ENCODE measurements at places on chromosomes 12 and 14. TPM values are rescaled to one million over a fixed set of nuclear protein-coding genes. Genes with fewer than 3 reads are reported as not detected.

GRCh38 chr14:47485421-47485820, 190.0 kb downstream of the MDGA2 start:
- H3K4me1 ChIP-seq: no peaks in the 10 kb centered on the region
- H3K36me3 ChIP-seq: no peaks in the 10 kb centered on the region
- H3K27ac ChIP-seq: no peak overlapping the region
- H3K27me3 ChIP-seq: no peaks in the 10 kb centered on the region
- DNase-seq: no peak
- H3K4me3 ChIP-seq: no peak overlapping the region

DNA sequence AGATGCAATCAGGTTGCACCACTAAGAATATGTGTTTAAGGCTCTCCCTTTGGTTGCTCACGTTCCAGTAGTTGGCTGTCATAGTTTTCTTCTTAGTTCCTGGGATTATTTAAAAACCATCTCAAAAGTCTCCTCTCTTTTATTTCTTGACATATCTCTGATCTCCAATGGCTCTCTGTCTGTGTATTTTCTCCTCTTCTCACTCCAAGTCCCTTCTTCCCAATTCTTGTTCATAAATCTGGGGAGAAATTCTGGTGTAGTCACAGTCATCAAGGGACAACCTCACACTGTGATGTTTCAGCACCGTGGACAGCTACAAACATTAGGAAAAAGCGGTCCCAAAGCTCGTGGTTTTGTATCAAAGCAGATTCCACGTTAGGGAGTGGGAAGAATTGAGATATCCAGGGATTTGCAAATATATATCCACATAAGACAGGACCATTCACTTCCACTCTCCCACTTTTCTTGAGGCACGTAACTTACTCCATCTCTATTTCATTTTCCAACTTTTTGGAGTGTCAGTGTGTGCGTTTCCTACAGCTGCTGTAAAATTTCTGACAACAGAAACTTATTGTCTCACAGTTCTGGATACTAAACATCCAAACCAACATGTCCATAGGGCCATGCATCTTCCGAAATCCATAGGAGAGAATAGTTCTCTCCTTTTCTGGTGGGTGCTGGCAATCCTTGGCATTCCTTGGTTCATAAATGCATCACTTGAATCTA, 80.6 kb upstream of the TMEM233 start:
- no peak overlapping the region for H3K27ac ChIP-seq
- H3K4me1 ChIP-seq: no peaks in the 10 kb centered on the region
- H3K36me3 ChIP-seq: no peaks in the 10 kb centered on the region
- no peak for DNase-seq
- no peak overlapping the region for H3K4me3 ChIP-seq
- peaks cover 6% of the 10 kb centered on the region for H3K27me3 ChIP-seq

DNA sequence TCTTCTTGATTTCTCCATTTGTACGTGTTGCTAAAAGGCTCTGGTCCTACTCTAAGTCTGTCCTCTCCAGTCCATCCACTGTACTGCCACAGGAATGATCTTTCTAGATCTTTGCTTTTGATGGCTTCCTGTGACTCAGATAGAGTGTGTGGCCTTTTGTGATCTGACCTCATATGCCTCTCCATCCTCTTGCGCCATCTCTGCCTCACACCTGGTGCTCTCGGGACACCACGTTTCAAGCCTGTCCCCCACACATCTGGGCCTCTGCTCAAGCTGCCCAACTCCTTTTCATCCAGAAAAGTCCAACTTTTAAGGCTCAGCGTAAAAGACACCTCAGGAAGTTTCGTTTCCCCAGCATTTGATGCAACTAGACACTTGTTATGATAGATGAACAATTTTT, 39.0 kb downstream of the DCAF4 start:
- peak overlapping the region; percentile 80 for H3K27ac ChIP-seq
- peaks cover 4% of the 10 kb centered on the region for H3K4me1 ChIP-seq
- H3K27me3 ChIP-seq: no peaks in the 10 kb centered on the region
- no peak overlapping the region for H3K4me3 ChIP-seq

- H3K4me3 ChIP-seq: peak within 1 kb of the TSS; percentile 93
- H3K4me1 ChIP-seq: peaks cover 59% of the 10 kb centered on the region
- peak within 1 kb of the TSS; percentile 99 for H3K27ac ChIP-seq
- H3K27me3 ChIP-seq: no peaks in the 10 kb centered on the region
Measured at GRCh38 chr12:47819896-47820630, at the start of gene HDAC7. Gene HDAC7 (minus strand): TSS chr12:47819903. CDS start chr12:47819785, 118 bp downstream.

- H3K4me3 ChIP-seq: no peak overlapping the region
- H3K36me3 ChIP-seq: no peaks in the 10 kb centered on the region
- H3K27me3 ChIP-seq: peaks cover 52% of the 10 kb centered on the region
- no peak for DNase-seq
- H3K4me1 ChIP-seq: no peaks in the 10 kb centered on the region
- no peak overlapping the region for H3K27ac ChIP-seq
Measured at GRCh38 chr12:3463921-3464320, 27.1 kb upstream of the PRMT8 start.

DNA sequence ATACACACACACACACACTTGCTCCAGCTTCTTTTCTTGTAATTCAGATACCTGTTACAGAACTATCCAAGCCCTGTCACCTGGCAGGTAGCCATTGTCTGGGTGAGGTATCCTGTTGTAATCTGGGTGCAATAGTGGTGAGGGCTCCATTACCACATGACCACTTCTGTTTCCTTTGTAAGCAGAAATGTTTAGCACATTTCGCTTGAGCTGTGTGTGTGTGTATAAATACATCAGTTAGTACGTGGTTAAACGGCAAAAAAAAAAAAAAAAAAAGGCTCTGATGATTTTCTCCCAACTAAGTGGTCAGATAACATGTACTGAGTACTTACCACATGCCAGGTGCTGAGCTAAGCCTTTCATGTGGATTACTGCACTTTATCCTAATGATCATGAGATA, 129.3 kb upstream of the SSTR1 start:
- peaks cover 72% of the 10 kb centered on the region for H3K4me1 ChIP-seq
- H3K27ac ChIP-seq: peak overlapping the region; percentile 95
- peak overlapping the region; percentile 74 for H3K4me3 ChIP-seq
- H3K27me3 ChIP-seq: no peaks in the 10 kb centered on the region

- peaks cover 21% of the 10 kb centered on the region for H3K27me3 ChIP-seq
- H3K4me3 ChIP-seq: no peak overlapping the region
- H3K36me3 ChIP-seq: no peaks in the 10 kb centered on the region
Measured at GRCh38 chr14:94679106-94679810, 67.1 kb downstream of the SERPINA3 start.

- H3K4me1 ChIP-seq: peaks cover 43% of the 10 kb centered on the region
- peaks cover 2% of the 10 kb centered on the region for H3K36me3 ChIP-seq
- no peak overlapping the region for H3K4me3 ChIP-seq
- H3K27ac ChIP-seq: peak overlapping the region; percentile 90
- H3K27me3 ChIP-seq: peaks cover 1% of the 10 kb centered on the region
Measured at GRCh38 chr12:68240079-68240478, 13.3 kb downstream of the IL22 start.

DNA sequence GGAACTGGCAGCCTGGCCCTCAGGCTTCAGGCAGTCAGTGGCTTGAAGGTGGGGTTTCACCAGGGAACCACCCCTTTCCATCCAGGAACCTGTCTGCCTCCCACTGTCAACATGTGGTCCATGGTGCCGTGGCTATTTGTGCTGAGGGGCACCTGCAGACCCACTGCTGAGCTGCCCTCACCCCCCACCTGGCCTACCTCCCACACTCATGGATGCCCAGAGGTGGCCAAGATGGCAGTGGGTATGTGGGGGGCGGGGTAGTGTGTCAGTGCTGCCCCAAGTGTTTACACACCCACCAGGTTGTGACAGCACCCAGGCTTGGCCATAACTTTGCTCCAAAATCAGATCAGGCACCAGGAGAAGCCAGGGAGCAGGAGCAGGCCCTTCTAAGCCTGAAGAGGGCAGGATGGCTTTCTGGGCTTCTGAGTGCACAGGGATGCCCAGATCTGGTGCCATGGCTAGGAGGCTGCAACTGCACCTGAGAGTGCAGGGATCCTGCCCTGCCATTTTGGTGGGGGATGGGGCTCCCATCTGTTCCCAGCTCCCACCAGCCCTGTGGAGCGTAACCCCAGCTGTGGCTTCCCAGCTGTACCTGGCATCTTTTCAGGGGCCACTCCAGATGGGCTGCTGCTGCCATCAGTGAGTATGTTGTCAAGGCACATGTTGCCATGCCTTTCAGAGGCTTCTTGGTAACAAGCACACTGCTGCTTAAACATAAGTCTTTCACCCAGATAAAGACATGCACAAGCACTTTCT, 263.9 kb downstream of the LRIG3 start:
- H3K27me3 ChIP-seq: no peaks in the 10 kb centered on the region
- H3K27ac ChIP-seq: no peak overlapping the region
- no peaks in the 10 kb centered on the region for H3K36me3 ChIP-seq
- no peak overlapping the region for H3K4me3 ChIP-seq
- DNase-seq: no peak

- no peak for DNase-seq
- H3K27ac ChIP-seq: no peak overlapping the region
- H3K27me3 ChIP-seq: peaks cover 6% of the 10 kb centered on the region
- no peak overlapping the region for H3K4me3 ChIP-seq
- H3K4me1 ChIP-seq: no peaks in the 10 kb centered on the region
Measured at GRCh38 chr12:20119596-20120402, 248.5 kb upstream of the PDE3A start.

DNA sequence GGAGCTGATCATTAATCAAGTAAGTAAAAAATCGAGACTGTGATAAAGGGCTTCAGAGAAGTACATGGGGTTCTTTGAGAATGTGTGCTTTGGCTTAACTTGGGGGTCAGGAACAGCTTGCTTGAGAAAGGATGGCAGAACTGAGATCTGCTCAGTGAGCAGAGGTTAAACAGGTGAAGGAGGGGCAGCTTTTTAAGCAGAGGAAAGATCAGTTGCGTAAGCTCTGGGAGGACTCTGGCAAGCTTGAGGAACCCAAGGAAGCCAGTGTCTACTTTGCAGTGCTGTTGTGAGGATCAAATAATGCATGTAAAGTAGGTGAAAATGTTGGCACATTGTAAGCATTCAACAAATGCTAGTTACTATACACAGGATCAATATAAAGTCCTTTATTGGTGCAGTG, 30.6 kb downstream of the WIF1 start:
- no peak overlapping the region for H3K27ac ChIP-seq
- no peak for DNase-seq
- H3K4me1 ChIP-seq: no peaks in the 10 kb centered on the region

DNA sequence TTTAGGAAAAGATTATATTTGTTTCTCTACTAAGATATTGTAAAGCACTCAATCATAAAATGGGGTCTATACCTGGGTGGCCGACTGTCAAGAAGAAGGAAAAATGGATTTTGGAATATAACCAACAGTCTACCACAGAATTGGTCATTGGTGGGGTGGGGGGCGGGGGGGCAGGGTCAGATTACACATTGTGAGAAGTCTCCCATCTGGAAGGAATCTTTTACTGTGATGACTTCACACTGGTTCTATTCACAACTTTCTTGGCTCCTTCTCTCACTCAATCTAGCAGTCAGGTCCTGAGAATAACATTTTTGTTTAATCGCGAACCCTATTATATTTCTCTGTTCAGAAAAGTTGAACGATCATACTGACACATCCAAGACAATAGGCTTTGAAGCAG, 8.7 kb upstream of the CLEC4E start:
- H3K4me3 ChIP-seq: no peak overlapping the region
- H3K4me1 ChIP-seq: peaks cover 4% of the 10 kb centered on the region
- no peak overlapping the region for H3K27ac ChIP-seq
- H3K36me3 ChIP-seq: no peaks in the 10 kb centered on the region
- H3K27me3 ChIP-seq: no peaks in the 10 kb centered on the region
- no peak for DNase-seq

- peaks cover 10% of the 10 kb centered on the region for H3K4me1 ChIP-seq
- H3K27me3 ChIP-seq: no peaks in the 10 kb centered on the region
- H3K27ac ChIP-seq: no peak overlapping the region
- no peaks in the 10 kb centered on the region for H3K36me3 ChIP-seq
- no peak for DNase-seq
- H3K4me3 ChIP-seq: no peak overlapping the region
Measured at GRCh38 chr12:26872625-26873024, 39.6 kb upstream of the ITPR2 start.

GRCh38 chr14:20989787-20990600, at the start of gene METTL17:
Gene METTL17 (plus strand): TSS chr14:20989980. CDS start chr14:20990003, 23 bp downstream.
- H3K4me1 ChIP-seq: peaks cover 42% of the 10 kb centered on the region
- peak within 1 kb of the TSS; percentile 96 for H3K4me3 ChIP-seq
- H3K27ac ChIP-seq: peak within 1 kb of the TSS; percentile 93
- peak; percentile 79 for DNase-seq

DNA sequence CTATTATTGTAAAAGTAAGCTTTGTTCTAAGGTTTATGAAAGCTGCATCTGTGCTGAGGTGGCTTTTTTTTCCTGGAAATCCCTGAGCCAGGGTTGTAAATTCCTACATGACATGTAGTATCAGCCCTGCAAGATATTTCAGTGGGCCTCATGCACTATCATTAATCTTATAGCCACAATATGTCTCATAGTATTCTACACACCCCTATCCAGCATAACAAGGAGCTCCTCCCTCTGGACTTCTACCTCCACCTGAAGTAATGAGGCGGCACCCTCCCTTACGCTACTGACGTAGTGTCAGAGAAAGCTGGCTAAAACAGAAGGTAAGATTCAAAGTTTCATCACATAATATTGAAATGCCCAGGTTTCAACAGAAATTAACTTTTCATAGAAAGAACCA, 35.5 kb downstream of the SLC5A8 start:
- H3K36me3 ChIP-seq: no peaks in the 10 kb centered on the region
- DNase-seq: no peak
- H3K4me1 ChIP-seq: no peaks in the 10 kb centered on the region
- H3K27me3 ChIP-seq: peaks cover 12% of the 10 kb centered on the region

DNA sequence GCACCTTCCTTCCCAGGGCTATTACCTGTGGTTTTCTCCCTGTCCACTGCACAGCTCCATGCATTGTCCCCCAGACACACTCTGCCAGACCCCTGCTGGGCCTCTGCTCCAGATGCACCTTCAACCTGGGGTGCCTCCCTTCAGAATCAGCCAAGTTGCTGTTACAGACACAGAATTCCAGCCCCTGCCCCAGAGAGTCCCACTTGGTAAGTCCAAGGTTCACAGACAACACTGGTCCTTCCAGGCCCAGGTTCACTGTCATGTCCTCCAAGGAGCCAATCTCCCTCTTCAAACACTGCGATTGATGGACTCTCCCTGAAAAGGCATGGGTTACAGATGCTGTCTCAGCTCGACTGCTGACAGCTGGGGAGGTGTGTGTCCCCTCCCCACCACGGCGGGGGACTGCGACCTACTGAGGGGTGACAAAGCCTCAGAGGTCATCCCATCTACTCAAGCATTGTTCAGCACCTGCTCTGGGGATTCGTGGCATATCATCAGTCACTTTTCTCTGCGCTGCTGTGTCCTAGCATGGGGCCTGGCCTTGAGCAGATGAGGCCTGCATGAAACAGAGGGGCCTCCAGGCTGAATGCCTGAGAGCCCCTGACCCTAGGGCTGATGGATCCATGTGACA, 24.3 kb downstream of the CALM1 start:
- no peak for DNase-seq
- no peaks in the 10 kb centered on the region for H3K4me1 ChIP-seq
- H3K4me3 ChIP-seq: no peak overlapping the region
- H3K27me3 ChIP-seq: no peaks in the 10 kb centered on the region
- H3K36me3 ChIP-seq: no peaks in the 10 kb centered on the region

- DNase-seq: no peak
- no peaks in the 10 kb centered on the region for H3K36me3 ChIP-seq
- peak overlapping the region; percentile 19 for H3K27ac ChIP-seq
- no peaks in the 10 kb centered on the region for H3K4me1 ChIP-seq
- H3K27me3 ChIP-seq: no peaks in the 10 kb centered on the region
Measured at GRCh38 chr12:3078086-3078820, 1.1 kb downstream of the TSPAN9 start.

- no peak for DNase-seq
- no peaks in the 10 kb centered on the region for H3K36me3 ChIP-seq
- H3K4me3 ChIP-seq: no peak overlapping the region
- no peaks in the 10 kb centered on the region for H3K4me1 ChIP-seq
- peaks cover 8% of the 10 kb centered on the region for H3K27me3 ChIP-seq
Measured at GRCh38 chr12:501722-502447, 42.1 kb downstream of the B4GALNT3 start.

Gene CCDC196
- not detected for total RNA-seq

Gene POTEM
- total RNA-seq: not detected

Gene MMP19
- total RNA-seq: 0.55 TPM

Gene ANKRD33
- not detected for total RNA-seq

Gene TMEM253
- total RNA-seq: not detected

Gene FAM222A
- 1.6 TPM for total RNA-seq

Measured in naive thymus-derived CD8-positive, alpha-beta T cell (primary cell).